ENCODE measurements at places on chromosomes 1 and 21.

DNA sequence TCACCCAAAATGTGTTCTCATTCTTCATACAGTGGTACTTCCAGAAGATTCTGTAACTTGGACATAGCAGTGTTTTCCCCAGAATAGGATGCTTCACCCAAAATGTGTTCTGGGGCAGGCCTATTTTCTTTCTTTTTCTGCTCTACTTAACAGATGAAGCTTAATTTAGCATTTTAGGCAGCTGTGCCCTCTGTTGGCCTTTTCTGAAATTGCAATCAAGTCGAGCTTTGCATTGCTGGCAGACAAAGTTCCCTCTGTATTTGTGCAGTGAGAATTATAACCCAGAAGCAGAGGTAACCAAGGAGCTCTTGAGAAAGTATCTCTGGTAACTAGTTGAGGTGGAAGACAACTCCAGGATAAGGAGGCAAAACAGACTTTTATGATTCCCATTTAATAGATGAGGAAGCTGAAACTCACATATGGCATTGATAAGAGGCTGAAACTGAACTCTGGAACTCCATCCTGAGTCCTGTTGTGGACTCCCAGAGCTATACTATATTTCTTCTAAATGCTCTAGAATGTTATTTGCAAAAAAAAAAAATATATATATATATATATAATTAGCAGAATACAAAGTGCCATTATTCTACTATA lies 50.3 kb upstream of the L1TD1 start:
- peak; percentile 68 for DNase-seq

DNA sequence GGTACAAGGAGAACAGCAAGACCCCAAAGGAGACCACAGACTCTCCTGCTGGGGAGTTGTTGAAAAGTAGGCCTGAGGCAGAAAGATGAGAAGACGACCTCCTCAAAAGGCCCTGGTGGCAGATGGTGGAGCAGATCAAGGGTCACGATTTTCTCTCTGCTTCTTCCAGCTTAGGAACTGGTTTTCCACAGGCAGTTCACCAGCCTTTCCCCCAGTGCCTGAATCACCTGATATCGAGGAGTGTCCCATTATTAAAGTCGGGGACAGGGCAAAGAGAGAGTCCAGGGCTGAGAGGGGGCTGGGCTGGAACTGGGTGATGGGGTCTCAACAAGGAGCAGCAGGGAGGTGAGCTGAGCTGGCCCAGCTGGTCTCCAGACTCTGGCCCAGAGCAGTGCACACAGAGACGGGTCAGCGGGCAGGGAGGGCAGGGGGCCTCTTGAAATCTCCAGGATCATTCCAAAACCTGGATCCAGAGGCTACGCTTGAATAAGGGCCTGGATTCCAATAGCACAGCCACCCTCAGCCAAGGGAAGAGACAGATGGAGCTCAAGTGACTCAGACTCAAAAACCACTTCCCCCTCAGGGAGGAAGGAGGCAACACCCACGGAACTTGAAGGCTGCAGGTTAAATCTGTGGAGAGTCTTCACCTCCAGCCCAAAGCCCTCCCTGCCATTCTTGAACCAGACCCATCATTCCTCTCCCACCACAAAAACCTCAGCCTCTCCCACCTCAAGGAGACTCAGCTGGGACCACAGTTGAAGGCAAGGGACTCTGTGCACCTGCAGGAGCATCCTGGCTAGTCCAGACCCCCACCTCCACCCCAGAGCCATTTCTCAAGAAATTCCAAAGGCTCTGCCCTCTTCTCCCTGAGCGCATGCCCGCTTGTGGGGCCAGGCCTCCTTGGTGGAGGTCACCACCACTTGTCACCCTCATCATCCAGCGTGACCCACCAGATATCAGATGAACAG lies at the start of gene S100A5:
TSS of gene S100A5 (minus strand) at position 541 of the 968 bp plus-strand sequence. CDS start 743 bp downstream, outside the sequence.
- DNase-seq, result no peak

- DNase-seq, result no peak
Measured at GRCh38 chr21:31135531-31136184, 97.4 kb upstream of the KRTAP19-8 start.

DNA sequence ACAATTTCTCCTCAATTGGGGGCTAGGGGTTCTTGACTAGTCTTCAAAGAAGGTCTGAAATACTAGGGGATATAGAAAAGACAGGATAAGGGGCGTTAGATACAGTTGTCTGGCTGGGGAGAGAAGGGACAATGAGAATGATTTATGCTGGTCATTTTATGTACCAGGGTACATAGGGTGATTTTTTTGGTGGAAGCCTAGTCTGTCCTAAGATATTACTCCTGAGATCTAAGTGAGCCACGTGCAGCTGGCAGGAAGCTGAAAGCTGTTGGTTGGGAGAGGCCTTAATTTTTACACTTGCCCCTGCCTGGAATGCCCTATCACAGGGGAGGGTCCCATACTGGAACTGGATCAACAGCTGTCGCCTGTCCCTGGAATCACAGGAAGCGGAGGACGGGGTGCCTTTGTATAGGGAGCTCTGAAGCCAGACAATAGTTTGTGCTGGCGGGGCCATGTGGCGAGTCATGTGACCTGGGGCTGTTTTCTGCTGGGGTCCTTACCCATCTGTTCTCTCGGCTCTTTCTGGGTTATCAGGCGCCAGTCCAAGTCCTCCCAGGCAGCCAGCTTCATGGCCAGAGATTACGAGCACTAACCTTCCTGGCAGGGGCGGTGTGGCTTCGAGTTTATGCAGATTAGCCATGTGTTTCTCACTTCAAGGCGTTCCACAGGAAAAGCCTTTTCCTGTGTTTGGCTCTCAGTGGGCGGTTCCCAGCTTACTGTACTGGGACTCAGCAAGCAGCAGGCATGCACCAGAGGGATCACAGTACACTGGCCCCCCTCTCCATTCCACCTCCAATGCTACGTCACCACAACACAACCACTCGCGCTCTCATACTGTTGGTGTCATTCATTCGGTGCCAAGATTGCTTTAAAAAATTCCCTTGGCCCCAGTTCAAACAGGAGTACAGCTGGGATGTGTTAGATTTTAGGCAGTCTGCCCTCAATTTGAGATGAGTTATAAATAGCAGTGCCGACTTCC lies 27.5 kb downstream of the ARID1A start:
- DNase-seq, result peak; percentile 74

- DNase-seq, result no peak
Measured at GRCh38 chr1:84611796-84612195, 37.6 kb upstream of the CTBS start.

- peak; percentile 87 for DNase-seq
Measured at GRCh38 chr1:114063544-114063943, 84.3 kb downstream of the OLFML3 start.

- DNase-seq, result peak; percentile 67
Measured at GRCh38 chr1:198156111-198156744, 570 bp upstream of the NEK7 start.

Measured in NCI-H1417 (cell line).